ENCODE measurements at places on chromosomes 7 and 10. TPM values are rescaled to one million over a fixed set of nuclear protein-coding genes. Genes with fewer than 3 reads are reported as not detected.

The PNLIPRP2 gene
- total RNA-seq = 0.28 TPM

GRCh38 chr7:154886591-154886990 lies 116.3 kb downstream of the PAXIP1 start:
- no peak overlapping the region for H3K27ac ChIP-seq
- no peak overlapping the region for H3K4me3 ChIP-seq
- no peaks in the 10 kb centered on the region for H3K4me1 ChIP-seq
- H3K27me3 ChIP-seq = peaks cover 11% of the 10 kb centered on the region

- H3K36me3 ChIP-seq = no peaks in the 10 kb centered on the region
- no peak overlapping the region for H3K27ac ChIP-seq
- no peaks in the 10 kb centered on the region for H3K4me1 ChIP-seq
Observed at GRCh38 chr10:30842894-30843293, 188.8 kb downstream of the ZNF438 start.

DNA sequence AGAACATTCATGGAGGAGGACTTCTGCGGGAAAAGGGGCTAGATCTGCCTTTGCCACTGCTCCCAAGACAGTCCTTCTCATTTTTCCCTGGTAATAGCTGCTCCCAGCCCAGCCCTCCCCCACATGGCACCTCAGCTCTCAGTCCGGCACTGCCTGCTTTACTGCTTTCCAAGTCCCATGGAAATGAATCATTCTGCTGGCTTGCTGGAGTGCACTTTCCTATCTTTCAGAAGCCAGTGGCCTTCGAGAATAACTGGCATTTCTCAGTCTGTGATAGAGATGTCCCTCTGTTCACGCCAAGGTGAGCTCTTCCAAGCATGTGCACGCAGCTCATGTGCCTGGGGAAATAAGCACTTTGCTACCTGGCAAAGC lies 61.4 kb downstream of the SYPL1 start:
- no peak overlapping the region for H3K27ac ChIP-seq
- H3K4me1 ChIP-seq = peaks cover 19% of the 10 kb centered on the region
- peaks cover 2% of the 10 kb centered on the region for H3K27me3 ChIP-seq
- H3K4me3 ChIP-seq = no peak overlapping the region
- H3K36me3 ChIP-seq = peaks cover 5% of the 10 kb centered on the region
- no peak for DNase-seq

All from WTC11 (cell line).